Neural crest cell (in vitro differentiated cells): ENCODE measurements at places on chromosomes 13 and 19. TPM values are rescaled to one million over a fixed set of nuclear protein-coding genes. Genes with fewer than 3 reads are reported as not detected.

Gene SLITRK6
- 33.8 and 42.9 TPM in 2 replicates for total RNA-seq

Gene COL5A3
- total RNA-seq: 0.61 and 0.86 TPM in 2 replicates

Gene ATP1A3
- total RNA-seq: 22.9 and 23.2 TPM in 2 replicates

Gene SIGLEC6
- not detected in 2 replicates for total RNA-seq

Gene PLEKHA4
- 38.1 and 41.8 TPM in 2 replicates for total RNA-seq

Gene AP1M2
- total RNA-seq: not detected in 2 replicates

Gene JSRP1
- 0.40 and 0.71 TPM in 2 replicates for total RNA-seq

- no peak for DNase-seq
Measured at GRCh38 chr19:21564406-21564805, 59.0 kb downstream of the ZNF429 start.

GRCh38 chr19:52995711-52996110 is 18.0 kb upstream of the ERVV-1 start:
- no peak for DNase-seq

DNA sequence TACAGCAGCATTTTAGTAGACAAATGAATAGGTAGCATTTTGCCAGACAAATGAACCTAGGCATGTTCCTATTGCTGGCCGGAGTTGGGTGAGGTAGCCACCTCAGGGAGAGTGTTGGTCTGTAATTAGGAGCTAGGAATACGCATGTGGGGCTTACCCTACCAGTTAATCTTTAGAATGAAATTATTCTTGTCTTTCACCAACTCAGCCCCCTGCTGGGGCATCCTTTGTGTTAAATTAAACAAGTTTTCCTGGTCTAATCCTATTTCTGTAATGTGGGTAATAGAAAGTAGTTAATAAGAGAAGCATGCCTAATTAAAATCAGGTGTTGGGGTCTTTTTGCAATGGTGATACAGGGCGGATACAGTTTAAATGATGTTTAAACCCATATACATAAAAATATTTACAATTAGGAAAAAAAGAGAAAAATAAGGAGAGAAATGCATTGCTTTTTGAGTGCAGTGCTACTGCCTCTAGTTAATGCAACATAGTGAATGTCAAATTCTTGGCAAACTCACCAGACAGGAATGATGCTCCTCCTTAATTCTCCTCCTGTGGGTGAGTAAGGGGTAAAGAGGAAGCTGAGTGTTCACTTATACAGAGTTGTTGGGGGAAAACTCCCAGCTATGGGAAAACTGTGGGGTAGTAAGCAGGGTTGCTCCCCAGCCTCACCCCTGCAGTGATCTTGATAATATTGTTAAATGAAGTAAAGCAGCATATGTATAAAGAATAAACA is 276.4 kb upstream of the EDNRB start:
- DNase-seq: no peak

- DNase-seq: no peak
Measured at GRCh38 chr13:50267917-50268316, 252.7 kb downstream of the KCNRG start.

DNA sequence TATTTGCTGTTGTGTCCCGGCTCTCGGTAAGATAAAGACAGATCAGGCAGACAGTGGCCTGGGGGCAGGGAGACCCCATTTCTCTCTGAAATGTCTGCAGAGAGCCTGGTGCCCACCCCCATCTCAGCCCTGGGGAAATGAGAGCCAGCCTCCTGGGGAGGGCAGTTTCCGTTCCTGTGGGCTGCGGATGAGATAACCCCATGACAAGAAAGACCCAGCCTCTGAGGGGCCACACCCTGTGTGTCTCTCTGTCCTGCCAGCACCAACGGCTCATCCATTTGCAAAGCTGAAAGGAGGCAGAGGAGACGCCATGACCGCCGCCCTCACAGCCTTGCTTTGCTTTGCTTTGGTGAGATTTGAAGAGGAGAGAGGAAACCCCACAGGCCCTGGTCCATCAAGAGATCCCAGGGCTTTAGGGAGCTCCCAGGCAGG is 28.1 kb upstream of the KIR3DL3 start:
- DNase-seq: no peak

DNA sequence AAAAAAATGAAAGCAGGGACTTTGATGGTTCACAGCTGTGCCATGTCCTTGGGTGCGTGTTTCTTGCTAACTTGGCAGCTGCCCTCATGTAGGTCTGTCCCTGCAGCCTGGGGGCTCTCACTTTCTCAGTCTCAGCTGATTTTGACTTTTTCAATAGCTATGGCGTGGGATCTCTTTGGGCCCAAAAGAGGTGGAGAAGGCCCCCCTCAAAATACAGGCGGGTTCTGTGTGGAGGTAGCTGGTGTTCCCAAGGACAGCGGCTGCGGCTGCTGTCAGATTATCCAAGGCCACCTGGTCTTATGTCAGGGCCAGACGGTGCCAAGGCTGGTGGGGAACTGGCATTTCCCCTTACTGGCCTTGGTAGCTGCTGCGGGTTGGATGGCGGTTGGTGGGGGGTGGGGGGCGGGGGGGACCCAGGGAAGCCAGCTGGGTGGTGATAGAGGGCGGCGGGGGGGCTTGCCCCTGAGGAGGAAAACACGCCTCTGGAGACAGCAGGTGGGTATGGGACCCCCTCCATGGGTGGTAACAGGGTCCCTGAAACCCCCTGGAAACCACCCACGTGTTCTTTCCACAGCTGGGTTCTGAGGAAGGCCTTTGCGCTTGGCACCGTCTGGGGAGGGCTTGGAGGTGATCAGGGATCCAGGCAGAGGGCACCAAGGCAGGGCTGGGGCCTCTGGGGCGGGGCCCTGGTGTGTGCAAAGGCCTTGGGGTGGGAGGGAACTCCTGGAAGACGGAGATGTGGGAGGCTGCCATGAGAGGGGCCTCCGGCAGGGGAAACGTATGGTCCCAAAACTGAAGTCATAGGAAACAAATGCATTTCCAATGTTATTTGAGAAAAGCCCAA is 4.1 kb downstream of the TIMM13 start:
- no peak for DNase-seq

- DNase-seq: no peak
Measured at GRCh38 chr13:28717170-28717569, 1.6 kb downstream of the SLC46A3 start.

- no peak for DNase-seq
Measured at GRCh38 chr13:40619479-40619814, 47.0 kb downstream of the FOXO1 start.

DNA sequence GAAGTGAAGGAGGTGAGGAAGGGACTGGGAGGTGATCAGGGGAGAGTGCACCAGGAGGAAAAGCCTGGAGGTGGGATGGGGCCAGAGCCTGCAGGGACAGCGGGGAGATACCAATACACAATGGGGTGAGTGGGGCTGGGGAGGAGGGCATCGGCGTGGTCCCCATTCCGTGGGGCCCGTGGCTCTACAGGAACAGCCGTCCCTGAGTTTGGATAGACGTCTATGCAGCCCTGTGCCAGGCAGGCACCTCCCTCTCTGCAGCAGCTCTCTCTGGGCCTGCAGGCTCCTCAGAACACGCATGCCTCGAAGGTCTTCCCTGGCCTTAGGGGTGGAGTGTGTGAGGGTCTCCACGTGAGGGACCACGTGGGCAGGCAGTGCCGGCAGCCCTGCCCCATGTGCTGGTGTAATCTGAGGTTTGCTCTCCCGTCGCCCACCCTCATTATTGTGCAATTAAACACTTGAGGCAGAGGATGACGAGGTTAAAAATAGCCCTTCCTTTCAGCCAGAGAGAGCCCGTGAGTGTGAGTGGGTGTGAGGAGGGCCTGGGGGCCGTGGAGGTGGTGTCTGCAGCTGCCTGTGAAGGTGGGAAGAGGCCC is 16.5 kb downstream of the C2CD4C start:
- no peak for DNase-seq

- DNase-seq: no peak
Measured at GRCh38 chr19:31304831-31305312, 44.4 kb downstream of the TSHZ3 start.

GRCh38 chr19:13969897-13970296 is 17.6 kb downstream of the DCAF15 start:
- no peak for DNase-seq

- no peak for DNase-seq
Measured at GRCh38 chr13:100620792-100621191, 32.2 kb upstream of the GGACT start.

DNA sequence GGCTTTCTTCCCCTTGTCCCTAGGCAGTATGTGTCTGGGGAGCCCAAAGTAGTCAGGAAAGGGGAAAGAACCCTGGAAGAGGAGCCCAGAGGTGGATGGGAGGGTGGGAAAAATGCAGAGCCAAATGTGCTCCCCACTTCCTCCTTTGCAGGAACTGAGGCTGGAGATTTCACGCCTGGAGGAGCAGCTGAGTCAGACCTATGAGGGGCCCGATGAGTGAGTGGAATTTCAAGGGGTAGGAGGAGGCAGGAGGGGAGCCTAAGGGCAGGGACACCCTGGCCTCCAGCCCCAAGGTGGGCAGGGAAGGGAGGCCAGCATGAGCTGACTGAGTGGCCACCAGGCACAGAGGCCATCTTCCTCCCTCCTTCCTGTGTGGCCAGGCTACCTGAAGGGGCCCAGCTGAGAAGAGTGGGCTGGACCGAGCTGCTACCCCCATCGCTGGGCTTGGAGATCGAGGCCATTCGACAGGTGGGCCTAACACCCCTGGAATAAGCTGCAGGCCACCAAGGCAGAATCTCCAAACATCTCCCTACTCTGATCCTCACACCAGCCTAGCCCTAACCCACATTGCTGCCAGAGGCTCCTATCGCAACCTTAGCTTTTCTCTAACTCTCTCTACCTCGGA is 14.3 kb downstream of the PTH2 start:
- DNase-seq: no peak

- no peak for DNase-seq
Measured at GRCh38 chr13:30456290-30456689, 9.4 kb downstream of the HMGB1 start.

DNA sequence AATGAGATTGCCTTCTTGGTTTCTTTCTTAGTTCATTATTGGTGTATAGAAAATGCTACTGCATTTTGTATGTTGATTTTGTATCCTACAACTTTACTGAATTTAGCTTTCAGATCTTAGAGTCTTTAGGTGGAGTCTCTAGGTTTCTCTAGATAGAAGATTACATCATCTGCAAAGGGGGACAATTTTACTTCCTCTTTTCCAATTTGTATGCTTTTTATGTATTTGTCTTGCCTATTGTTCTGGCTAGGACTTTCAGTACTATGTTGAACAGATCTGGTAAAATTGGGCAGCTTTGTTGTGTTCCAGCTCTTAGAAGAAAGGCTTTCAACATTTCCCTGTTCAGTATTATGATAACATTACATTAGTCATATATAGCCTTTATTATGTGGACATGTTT is 101.0 kb upstream of the SPRY2 start:
- no peak for DNase-seq

DNA sequence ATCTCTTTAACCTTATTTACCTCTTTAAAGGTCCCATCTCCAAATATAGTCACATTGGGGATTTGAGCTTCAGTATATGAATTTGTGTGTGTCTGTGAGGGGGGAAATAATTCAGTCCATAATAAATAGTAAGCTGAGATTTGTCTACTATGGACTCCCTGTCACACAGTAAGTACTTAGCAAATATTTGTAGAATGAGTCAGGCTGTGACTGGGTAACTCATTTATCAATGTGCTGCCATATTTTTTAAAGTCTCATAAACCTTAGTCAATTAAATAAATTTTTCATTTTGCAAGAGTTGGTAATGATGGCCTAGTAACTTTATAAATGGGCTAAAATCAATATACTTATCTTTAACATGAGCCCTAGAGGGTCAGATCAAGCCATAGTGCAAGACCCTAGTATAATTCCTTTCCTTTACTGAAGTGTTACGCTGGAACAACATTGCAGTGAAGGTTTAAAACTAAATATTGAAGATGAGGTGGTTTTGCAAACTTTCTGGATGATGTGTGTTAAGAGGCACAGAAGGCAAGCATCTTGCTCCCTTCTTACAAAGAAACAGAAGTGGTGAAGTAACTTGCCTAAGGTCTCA is 305.1 kb downstream of the KCNRG start:
- no peak for DNase-seq

DNA sequence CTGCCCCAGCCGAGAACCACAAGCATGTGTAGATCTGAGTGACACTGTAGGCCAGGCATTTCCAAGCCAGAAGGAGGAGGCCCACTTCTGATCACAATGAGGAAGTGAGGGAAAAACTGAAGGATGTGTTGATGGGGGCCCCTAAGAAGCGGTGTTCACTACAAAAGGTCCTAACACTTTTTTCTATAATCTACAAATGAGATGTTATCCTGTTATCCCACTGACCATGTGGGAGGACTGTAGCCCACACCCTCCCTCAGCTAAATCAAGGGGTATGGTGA is 99.0 kb upstream of the MCF2L start:
- DNase-seq: no peak

DNA sequence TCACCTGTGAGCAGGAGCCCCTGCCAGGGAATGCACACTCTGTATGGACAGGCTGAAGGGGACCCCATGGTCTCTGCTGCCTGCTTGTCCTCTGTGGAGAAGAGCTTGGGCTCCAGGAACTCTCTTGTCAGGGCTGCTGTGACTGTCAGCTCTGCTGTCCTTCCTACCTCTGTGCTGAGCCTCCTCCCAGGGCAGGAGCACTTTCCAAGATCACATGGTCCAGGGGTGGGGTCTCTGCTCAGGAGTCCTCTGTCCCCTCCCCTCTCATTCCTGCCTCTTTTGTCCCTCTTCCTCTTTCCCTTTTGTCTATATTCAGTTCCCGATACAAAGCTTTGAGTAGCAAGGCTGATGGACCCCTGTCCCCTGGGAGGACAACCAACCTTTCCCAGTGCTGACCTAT is at the start of gene CEACAM7:
Gene CEACAM7, minus strand, starts transcription at position 173 of the 400 bp plus-strand sequence. Its CDS starts 105 bp downstream, at position 68.
- DNase-seq: no peak

DNA sequence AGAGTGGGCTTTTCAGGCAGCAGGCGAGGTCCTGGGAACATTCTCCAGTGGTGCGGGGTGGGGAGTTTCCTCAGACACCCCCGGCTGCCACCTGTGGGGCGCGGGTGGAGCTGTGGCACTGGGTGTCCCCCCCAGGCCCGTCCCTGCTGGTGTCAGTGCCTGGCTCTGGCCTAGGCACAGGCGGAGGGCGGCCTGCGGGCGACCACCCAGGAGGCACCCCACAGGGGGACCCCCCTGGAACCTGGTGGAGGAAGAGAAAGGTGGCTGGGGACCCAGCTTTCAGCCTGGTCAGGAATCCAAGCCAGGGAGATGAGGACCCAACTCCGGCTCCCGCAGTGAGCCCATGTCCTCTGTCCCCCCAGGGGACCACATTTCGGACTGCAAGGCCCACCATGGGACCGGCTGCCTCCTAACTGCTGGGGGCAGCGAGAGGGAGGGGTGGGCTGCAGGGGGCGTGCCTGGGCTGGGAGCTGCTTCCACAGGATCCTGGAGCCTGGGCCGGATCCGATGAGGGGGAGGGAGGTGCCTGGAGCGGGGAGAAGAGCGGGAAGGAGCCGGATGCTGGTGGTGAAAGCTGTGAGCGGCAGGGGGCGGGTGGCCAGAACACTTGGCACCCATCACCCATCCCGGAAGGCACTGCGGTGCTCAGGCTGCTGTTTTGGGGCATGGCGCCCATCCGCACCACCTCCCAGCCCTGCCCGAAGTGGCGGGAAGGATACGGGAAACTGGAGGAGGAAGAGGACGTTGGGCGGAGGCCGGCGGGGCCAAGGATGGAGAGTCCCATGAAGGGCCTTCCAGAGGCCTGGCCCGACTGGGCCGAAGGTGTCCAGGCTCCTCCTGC is 5.5 kb upstream of the CTXN1 start:
- no peak for DNase-seq

GRCh38 chr13:76745261-76746200 is 140.7 kb downstream of the KCTD12 start:
- no peak for DNase-seq
